ENCODE measurements at places on chromosomes 4 and X.
A peak's percentile ranks its signal among the peaks of the same experiment; 100 is the strongest.

- DNase-seq, result no peak
Measured at GRCh38 chrX:140177821-140178220, 212.5 kb upstream of the CXorf66 start.

DNA sequence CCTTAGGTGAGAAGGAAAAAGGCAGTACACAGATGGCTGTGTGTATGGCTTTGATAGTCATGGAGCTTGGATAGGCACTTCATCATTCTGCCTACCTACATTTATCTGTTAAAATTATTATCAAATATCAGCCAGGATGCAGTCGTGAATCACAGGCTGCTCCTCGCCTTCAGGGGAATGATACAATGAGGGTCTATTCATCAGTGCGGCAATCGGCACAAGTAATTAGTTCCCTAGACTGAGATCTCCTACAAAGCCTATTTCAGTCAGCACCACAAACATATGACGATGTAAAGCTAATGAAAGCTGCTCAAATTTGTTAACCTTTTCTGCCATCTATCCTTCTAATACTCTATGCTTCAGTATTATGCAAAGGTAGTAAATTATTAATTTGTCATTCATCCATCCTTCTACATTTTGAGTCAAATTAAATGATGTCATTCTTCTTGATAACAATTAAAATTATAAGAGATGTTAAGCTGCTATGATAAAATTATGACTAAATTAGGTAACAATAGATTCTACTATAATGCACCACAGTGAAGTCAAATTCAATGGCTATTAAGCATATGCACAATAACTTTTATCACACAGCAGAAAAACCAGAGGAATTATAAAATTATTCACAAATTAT is 19.0 kb downstream of the MAB21L2 start:
- DNase-seq, result no peak

DNA sequence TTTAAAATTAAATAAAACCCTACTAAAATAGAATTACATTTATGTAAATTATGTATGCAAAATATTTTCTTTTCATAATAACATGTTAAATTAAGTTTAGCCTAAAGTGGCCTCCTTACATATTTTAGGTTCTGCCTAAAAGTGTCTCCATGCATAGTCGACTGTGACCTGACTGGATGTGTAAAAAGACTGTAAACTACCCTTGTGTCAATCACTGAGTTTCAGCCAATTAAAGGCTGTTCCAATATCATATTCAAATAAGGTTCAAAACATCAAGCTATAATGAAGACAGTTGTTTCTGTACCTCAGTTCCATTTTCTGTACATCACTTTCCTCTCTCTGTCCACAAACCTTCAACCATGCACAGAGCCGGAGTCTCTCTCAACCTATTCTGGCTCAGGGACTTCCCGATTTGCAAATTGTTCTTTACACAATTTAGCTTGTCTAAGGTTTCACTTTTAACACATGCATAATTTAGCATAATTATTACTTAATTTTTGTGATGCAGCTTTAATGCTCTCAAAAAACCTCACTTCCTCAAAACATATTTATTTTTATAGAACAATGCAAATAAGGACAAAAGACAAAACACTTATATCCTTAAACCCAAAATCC is 60.1 kb downstream of the SH3RF1 start:
- no peak for DNase-seq

DNA sequence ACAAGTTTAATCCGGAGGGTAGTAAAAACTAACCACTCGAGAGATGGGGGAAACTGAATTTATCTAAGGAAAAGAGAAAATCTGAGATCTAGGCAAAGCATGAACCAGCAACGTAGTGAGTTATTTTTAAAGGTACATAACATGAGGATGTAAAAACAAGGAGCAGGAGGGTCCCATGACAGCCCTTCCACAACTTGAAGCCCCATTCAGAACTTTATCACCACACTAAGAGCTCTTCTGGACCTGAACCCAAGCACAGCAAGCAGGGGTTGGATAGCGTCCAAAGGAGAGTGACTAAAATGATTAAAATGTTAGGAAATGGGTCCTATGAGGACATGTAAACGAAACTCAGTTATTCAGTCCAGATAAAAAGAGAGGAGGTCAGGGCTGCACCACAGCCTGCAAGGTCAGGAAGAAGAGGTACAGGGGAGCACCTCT is 16.2 kb downstream of the SH3RF1 start:
- DNase-seq, result peak; percentile 52

GRCh38 chr4:55215087-55215486 is 89.7 kb upstream of the KDR start:
- DNase-seq, result no peak

DNA sequence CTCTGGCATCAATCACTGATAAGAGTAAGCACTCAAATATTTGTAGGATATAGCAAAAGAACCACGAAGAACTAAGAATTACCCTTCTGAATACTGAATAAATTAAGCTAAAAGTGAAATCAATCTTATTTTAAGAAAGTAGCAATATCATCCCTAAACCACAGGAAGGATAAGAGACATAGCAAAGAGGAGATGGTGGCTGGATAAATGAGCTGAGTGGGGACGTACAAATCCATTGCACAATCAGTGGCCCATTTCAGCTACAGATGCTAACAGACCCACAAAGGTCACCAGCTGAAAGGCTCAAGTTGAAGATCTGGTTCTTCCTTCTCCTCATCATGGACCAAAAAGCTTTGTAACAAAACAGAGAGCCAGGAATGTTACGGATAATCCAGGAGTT is 77.1 kb downstream of the SLC9A7 start:
- no peak for DNase-seq

DNA sequence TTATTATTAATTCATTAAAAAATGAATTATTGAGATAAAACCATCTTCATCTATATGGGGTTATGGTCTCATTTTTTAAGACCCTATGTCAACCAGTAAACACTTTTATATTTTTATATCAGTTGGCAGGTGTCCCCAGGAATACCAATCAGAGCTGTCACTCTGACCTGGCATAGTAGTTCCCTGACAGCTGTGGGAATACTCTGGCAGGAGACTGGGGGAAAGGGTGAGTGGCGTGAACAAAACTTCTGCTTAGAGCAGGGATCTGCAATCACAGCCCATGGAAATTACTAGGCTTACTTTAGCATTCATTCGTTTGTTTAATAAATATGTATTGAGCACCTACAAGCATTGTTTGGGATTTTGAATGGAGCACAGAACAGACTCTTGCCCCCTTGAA is 254.1 kb upstream of the KLF3 start:
- no peak for DNase-seq
